ENCODE measurements at places on chromosomes 13 and 19.
A peak's percentile ranks its signal among the peaks of the same experiment; 100 is the strongest.

- DNase-seq, result no peak
Measured at GRCh38 chr13:95743192-95743591, 66.3 kb downstream of the DNAJC3 start.

DNA sequence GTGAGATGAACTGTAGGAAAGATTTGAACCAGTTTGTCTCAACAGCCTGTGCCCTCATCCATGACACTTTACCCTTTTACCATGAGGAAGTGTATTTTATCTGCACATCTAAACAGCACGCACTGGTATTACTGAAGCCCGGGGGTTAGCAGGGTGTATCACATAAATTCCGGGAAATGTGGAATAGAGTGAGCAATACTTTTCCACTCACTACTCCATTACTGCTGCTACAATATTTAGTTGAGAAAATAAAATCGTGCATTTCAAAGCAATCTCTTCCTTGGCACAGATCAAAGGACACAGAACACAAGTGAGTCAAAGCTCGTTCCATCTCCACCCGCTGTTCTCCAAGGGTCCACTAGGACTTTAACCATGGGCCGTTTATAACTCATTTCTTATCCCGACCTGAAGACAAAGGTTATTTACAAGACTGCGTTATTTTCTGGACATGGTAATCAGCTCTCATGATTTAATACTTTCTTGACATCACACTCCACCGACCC is 35.2 kb downstream of the STK24 start:
- no peak for DNase-seq

DNA sequence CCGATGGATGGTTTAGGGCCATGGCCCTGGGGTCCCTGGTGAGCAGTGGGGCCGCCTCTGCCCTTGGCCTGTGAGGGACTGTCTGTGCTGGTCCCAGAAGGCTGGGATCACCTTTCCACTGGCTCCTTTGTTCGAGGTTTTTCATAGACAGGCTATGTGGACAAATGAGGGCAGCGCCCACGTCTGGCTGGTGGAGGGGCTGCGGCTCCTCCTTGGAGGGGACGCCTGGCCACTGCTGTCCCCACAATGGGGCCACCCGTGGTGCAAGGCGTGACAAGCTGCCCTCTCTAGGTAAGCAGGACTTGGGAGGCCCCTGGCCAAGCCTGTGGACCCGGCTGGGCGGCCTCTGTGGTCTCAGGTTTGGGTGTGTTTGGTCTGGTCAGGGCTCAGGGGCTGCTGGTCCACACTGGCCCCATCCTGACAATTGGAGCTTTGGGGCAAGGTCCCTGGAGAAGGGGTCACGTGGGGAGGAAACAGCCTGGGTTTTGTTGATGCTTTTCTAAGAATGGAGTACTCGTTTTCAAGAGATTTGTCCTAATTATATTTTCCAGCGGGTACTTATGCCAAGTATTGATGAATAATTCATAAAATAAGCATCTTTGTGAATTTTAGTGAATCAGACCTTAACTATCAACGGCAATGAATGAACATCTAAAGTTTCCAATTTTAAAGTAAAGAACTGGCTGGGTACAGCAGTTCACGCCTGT is 33.3 kb downstream of the MCF2L start:
- no peak for DNase-seq

DNA sequence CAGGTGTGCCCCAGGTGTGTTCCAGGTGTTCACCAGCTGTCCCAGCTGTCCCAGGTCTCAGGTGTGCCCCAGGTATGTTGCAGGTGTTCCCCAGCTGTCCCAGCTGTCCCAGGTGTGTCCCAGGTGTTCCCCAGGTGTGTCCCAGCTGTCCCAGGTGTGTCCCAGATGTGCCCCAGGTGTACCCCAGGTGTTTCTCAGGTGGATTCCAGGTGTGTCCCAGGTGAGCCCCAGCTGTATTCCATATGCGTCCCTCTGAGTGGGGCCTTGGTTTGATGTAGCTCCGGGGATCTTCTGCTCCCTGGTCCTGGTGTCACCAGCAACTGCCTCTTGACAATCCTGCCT is 719 bp upstream of the GRK1 start:
- DNase-seq, result no peak

- DNase-seq, result no peak
Measured at GRCh38 chr13:84446972-84447639, 564.8 kb upstream of the SLITRK1 start.

DNA sequence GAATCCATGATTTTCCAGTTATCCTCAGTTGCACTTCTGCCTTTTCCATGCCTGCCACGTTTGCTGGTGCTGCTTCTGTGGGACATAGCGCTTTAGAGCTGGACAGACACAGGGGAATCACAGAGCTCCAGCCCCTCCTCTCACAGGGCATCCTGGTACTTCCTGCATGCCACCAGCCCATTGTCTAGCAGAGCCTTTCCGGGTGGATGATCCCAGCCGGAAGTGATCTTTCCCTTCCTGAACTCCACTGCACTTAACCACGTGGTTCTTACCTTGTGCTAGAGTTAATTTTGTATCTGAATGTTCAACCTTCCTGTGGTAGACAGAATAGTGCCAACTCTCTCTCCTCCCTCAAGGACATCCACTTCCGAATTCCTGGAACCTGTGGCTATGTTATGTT is 12.6 kb upstream of the OLFM4 start:
- no peak for DNase-seq

GRCh38 chr19:10555610-10555973 is 10.2 kb downstream of the KRI1 start:
- no peak for DNase-seq

GRCh38 chr19:7527516-7528191 is 5.2 kb downstream of the MCOLN1 start:
- DNase-seq, result no peak

DNA sequence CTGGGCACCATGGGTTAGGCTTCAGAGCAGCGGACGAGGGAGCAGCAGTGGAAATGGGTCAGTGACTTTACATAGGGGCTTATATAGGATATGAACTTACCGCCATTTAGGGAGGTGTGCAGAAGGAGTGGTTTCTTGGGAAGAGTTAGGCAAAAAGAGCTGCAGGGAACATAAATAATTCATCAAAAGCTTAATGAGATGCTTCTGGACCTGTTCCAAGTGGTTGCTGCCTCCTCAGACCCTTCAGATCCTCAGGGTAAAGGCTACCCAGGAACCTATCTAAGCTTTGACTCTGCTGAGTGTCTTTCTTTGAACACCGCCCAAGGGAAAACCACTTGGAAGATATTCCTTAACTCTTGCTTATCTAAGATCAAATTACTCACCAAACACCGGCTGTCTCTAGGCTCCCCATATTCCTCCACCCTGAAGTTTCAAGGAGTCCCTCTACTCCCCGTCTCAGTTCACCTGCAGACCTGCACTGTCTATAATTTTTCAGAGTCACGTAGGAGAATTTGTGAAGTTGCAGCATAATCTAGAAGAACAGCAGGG is at the start of gene IGFL4:
IGFL4 (minus strand) TSS at position 51 of the 549 bp plus-strand sequence; CDS start at position 11, 40 bp downstream.
- DNase-seq, result no peak

DNA sequence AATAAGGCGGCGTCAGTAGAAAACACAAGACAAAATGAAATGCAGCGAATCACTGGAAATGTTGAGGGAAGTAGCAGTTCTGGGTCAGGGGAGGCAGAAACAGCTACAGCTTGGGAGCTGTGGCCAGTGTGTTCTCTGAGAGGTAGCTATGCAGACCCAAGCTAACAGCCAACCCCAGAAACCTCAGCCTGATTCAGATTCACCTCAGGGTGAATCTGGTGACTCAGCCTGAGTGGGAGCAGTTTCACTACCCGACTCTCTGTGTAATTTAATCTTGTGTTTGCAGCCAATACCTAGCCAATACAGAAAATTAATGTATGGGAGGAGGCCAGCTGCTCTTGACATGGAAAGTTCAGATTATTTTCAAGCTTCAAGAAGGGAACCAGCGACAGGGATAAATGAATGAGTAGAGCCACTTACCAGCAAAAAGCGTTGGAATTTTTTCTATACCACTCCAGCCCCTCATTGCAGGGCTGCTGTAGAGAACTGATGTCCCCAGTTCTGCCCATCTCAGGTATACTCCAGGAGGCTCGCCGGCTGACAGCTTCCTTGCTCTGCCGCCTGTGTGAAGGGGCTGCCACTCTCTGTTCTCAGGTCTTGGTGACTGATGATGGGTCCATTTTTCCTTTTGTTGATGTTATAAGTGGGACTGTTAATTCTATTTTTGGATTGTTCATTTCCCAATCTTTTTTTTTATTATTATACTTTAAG is 8.9 kb downstream of the IGFL3 start:
- DNase-seq, result peak; percentile 37

DNA sequence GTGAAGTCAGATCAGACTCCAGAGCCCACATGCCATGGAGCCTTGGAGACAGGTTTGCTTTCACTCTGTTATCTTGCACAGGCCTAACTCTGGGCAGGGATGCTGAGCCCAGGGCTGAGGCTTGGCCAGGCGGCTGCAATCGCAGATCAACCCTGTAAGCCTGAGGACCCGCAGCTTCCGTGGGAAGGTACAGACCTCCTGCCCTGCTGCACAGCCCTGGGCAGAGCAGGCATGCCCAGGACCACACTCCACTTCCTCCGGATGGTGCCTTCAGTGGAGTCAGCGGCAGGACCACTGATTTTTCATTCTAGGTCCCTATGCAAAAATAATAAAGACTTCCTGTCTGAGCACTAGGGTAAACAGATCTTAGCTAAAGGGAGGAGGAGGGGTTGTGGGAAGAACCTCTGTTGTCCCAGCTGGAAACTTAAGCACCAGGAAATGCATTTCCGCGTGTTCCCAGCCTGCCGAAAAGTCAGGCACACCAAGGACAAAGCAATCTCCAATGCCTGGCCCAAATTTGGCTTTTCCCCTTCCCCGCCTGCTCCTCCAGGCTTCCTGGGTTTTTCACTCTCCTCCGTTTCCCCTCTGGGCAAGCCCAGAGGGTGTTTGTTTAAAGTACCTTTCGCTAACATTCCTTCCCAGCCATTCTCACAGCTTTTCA is 87.3 kb downstream of the KCTD15 start:
- no peak for DNase-seq
